AG08396 (cell line): ENCODE measurements at places on chromosomes 5 and 9.

- no peak for DNase-seq
These were observed 11.7 kb upstream of the MED10 start for GRCh38 chr5:6389946-6390530.

GRCh38 chr5:139633295-139634027 lies 14.7 kb upstream of the CXXC5 start:
- DNase-seq = peak; percentile 78

DNA sequence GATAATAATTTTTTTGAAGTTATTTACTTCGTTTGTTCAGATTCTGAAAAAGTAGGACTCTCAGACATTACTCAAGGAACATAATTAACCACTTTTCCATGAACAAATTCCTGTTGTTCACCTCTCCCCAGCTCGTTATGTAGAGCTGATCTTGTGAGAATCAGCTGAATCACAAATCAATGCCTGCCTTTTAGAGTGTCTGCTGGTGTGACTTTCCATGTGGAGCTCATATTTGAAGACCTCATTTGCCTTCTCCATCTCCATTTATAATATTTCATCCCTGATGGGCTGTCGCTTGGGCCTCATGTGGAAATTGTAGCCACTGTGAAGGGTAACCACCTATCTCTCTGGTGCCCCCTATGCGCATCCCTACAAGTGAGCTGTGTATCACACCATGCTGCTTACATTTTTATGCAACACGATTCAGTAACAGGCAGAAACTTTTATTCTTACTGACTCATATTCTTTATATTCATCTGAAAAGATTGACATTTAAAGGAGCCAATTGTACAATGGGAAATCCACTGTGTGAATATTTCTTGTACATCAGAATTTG lies 111.3 kb downstream of the STK32A start:
- DNase-seq = no peak

DNA sequence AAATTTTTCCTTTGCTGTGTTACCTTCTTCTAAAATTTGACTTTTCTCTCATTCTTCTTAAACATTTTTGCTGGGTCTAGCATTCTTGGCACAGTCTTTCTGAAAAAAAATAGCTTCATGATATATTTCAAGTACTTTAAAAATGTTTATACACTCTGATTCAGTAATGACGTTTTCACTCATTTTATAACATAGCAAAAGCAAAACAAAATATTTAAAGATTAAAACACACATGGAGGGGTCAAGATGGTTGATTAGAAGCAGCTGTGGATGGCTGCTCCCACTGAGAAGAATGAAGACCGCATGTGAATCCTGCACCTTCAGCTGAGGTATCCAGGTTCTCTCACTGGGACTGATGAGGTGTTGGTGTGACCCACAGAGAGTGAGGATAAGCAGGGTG lies 188.2 kb downstream of the SGCD start:
- DNase-seq = no peak

- no peak for DNase-seq
These were observed 58.3 kb downstream of the FBXL7 start for GRCh38 chr5:15558240-15558639.

GRCh38 chr5:146632620-146633322 lies 116.8 kb upstream of the GPR151 start:
- DNase-seq = no peak

DNA sequence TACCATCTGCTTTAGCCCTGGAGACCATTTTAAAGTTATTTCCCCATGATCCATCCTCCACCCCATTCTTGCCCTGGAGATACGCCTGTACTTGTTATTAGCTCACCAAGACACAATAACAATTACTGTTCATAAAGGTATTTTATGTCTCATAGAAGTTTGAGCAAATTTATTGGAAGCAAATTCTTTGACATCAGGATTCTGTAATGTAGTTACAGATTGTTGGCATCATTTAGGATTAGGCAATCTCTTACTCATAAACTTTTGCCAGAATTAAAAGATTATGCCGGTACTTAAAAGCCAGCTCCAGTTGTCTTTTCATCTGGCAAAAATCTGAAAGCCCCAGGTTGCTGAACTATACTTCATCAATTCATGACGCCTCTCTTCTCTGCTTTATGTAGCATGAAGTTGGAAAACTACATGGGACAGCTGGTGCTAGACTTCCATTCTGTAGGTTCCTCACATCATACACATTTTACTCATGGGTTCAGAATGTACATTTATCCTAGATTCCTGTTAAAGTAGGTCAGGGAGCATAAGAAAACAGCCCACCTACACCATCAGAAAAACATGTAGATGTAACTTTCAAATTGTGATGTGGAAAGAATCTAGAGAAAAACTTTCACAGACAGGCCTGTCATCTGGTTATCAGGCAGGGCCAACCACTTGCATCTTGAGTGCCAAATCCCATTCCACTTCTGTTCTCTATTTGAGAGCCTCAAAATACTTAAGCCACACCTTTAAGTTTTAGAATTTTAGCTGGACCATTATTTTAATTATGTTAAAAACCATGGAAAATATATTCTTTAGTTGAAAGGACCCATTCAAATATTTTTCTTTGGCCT lies 14.0 kb downstream of the ATP10B start:
- DNase-seq = no peak

GRCh38 chr5:9094582-9094981 lies 451.3 kb downstream of the SEMA5A start:
- no peak for DNase-seq

DNA sequence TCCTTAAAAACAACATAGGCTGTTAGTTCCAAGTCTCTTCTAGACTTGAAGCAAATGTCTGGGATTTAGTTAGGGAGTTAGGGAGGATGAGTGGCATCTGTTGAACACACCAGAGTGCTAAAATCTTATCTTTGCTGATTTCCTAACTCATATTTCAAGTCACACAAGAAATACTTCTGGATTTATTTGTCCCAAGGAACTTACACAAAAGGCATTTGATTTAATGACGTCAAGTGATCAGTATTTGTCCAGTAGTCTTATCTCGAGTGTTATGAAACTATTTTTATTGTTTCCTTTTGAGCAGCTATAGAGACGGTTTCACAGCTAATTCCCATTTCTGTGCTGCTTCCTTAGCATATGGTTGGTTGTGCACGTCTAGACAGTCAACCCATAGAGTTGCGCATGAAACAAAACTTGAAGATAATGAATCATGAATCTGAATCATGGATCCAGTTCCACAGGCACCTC lies 140.5 kb upstream of the TUT7 start:
- no peak for DNase-seq

DNA sequence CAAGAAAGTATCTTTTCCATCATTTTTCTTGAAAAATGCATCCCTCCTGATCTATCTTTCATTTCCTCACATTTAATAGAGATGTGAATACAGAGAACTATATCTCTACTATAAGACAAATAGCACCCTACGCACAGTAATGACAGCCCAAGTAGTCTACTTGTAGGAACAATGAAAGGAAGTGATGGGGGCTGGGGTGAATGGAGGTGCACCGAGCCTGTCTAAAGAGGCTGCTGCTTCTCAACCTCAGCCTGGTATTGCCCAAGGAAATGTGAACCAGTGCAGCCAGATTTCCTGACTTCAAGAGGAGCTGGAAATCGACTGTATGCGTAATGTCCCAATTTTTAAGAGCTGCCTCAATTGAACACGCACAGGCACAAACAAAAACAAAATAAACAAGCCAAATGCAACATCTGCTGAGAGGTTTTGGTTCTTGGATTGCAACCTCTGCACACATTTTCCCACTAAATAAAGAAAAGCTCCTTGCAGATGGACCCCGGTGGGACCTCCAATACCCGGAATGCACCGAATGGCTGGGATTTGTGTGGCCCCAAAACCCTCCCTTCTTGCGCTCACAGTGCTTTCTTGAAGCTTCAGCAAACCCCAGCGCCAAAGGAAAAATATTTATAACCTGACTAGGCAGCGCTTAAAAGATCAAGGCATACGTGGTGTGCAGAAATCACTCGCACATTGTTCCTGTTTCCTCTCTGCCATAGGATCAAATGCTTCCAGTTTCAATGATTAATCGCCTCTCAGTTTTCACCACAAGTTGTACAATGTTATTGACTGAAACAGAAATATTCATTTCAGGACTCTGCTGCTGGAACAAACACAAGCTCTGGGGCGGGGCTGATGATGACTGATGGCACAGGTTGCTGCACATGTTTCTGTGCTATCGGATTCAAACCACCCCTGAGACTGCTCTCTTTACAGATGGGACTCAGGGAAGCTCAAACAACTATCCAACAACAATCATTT lies 68.3 kb downstream of the KCNIP1 start:
- no peak for DNase-seq

- DNase-seq = peak; percentile 58
These were observed 572 bp downstream of the NR4A3 start for GRCh38 chr9:99822109-99822805.

DNA sequence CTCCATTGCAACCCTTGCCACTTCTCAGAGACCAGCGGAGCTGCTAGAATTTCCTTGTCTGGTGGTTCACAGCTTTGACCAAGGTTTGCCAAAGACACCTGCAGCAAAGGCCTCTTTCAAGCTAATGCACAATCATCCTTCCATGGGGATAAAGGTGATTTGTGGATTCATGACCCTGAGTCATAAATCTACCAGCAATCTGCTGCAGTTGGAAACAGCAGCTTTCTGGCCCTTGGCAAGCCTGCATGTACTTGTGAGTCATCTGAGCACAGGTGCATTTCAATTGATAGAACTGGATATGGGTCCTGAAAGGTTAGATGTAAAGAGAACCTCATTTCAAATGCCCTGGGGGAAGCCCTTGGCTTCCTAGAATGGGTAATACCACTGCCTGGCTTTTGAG lies 21.6 kb upstream of the TCF7 start:
- DNase-seq = no peak

DNA sequence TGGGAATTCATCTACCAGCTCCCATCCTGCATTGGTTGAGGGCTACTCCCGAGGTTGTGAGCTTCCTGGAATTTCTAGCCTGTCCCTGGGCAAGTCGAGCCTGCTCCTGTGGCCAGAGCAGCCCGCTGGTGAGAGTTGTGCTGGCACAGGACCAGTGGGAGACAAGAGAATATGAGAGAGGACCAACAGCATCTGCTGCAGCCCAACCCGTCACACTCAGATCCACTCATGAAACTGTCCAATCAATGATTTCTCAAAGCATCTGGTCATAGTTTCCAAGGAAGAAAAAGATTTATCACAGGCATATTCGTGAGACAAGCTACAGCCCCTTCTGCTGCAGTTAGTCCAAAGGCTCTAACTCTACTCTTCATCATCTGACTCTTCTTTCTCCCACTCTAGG lies 64.4 kb upstream of the RAI14 start:
- no peak for DNase-seq

DNA sequence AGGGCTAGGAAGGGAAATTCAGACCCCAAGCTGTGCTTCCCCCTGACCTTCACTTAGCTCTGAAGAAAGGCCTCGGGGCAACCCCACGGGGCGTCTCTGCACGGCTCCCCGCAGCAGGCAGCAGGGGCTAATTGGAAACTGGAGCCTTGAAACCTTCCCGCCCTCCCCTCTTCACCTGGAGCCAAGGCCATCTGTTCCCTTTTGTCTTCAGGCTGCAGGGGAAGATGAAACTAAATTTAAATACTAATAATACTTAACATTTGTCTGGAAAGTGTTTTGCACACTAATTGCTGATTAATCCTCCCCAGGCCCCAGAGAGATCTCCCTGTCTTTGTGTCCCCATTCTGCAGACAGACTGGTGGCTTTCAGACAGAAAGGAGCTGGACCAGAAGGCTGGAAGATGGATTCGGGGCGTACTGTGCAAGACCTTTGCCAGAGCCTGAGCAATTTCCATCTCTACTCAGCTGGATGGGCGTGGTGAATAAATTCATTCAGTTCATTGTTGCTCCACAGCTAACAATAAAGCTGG lies 34.1 kb upstream of the CPLX2 start:
- DNase-seq = no peak

- no peak for DNase-seq
These were observed 58.2 kb upstream of the PAPPA start for GRCh38 chr9:116095403-116095802.

GRCh38 chr5:66701244-66701643 lies 105.1 kb downstream of the MAST4 start:
- no peak for DNase-seq

- peak; percentile 16 for DNase-seq
These were observed 596 bp upstream of the ADAMTS6 start for GRCh38 chr5:65482296-65482735.

DNA sequence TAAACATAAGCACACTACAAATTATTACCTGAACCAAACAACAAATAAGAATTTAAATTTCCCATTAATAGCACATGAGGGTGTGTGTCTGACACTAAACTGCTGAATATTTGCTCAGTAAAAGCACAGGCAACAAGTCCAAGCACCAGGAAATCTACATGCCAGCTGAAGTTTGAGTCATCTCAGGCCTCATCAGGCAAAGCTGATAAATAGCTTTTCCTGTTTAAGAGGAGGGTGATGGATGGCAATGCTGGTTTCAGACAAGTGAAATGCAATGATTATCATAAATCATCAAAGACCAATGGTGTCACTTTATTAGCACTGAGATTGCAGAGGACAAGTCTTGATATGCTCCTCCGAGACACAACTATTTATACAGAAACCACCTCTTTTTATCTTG lies 1668.0 kb upstream of the C9orf72 start:
- DNase-seq = no peak

DNA sequence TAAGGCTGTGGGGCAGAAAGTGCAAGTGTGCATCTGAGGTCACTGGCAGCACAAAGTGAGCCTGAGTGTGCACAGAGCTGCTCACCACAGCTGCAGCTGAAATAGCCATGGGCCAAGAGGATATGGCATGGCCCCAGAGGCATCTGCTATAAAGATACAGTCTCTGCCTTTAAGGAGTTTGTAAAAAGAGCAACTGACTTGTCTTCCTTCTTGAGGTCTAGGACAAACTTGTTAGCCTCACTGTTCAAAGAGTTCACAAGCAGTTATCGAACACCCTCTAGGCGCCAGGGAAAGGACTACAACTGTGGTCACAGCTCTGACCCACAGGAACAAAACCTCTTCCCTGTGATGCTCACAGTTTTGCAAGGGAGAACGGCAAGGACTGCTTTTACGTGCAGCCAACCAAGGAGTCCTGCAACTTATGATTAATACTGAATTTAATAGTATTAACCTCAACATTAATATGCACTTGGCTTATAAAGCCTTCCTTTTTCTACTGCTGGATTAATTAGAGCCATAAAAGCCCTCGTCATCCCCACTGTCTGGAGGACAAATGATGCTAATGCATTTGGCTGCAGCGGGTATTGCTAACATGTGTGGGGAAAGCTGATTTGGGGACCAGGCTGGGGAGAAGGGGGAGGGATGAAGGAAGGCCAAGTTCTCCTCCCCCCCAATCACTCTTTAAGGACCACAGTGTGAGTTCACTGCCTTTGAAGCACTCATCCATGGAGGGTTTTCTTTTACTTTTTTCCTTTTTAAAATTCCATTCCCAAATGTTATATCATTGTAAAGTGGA lies 189.8 kb upstream of the TRIM32 start:
- no peak for DNase-seq

DNA sequence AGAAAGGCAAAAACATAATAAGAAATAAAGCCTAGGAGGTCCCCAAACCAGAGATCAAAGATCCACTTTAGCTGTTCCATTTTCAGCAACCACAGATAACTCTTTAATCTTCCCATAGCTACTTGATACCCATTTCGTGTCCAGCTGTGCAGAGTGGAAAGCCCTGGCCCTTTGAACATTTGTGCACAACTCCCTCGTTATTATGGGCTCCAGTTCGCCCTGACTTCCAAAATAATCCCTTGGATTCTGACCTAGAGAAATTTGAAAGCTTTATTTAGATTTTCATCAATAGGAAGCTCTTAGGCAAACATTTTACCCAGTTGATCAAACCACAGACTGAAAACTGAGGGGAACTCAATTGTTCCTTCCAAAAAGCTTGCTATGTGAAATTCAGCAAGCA lies 4.8 kb downstream of the MYOT start:
- no peak for DNase-seq

GRCh38 chr5:72525816-72526215 lies 18.6 kb upstream of the ZNF366 start:
- peak; percentile 50 for DNase-seq

- DNase-seq = no peak
These were observed 31.1 kb downstream of the TRIO start for GRCh38 chr5:14174230-14174636.
